Stimulated activated CD4-positive, alpha-beta T cell treated with anti-CD3 and anti-CD28 coated beads, Interleukin-12 subunit alpha, Interleukin-12 subunit beta, amount 100 ng/mL, for 4 hours (primary cell): ENCODE measurements at places on chromosomes 7 and 10.

- no peak for DNase-seq
These were observed 28.0 kb downstream of the VIM start for GRCh38 chr10:17256051-17256450.

DNA sequence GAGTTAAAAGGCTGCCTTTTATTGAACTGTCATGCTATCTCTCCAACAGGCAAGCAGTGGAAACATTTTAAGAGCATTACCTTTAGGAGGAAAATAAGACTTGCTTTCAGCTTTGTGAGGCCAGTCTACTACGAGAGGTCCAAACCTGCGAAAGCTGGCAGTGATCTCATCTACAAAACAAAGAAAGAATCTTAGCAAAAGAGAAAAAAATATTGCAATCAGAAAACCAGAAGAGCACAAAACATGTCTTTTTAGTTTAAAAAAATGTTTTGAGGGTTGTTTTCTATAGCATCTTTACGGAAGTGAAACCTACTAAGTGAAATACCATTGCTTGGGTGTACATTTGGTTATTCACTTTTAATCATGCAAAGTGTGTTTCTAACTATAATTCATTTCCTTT, 147.9 kb downstream of the CPEB3 start:
- no peak for DNase-seq

DNA sequence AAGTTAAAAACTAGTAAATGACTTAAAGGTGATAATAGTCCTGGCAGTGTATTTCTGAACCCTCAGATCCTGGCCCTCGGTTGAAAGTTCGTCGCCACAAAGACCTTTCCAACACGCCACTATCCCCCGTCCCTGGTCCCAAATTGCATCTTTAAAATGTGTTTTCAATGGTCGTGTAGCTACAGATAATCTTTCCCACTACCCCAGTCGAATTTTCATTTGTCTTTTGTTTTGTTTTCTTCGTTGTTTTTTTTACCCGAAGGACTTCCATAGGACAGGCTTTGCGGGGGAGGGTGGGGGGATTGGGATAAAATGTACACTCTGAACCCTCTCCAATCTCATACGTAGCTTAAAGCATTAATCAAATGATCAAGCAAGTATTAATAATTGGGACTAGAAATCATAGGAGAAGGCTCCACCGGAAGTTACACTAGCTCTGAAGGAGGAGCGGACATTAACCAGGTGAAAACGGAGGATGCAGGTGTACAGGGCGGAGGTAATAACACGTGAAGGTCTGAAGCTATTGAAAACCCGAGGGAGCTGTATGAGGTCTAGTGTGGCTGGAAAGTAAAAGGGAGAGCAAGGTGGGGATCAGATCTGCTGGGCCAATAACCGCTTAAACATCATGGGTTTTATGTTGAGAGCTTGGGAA, 32.8 kb upstream of the PHF14 start:
- no peak for DNase-seq

DNA sequence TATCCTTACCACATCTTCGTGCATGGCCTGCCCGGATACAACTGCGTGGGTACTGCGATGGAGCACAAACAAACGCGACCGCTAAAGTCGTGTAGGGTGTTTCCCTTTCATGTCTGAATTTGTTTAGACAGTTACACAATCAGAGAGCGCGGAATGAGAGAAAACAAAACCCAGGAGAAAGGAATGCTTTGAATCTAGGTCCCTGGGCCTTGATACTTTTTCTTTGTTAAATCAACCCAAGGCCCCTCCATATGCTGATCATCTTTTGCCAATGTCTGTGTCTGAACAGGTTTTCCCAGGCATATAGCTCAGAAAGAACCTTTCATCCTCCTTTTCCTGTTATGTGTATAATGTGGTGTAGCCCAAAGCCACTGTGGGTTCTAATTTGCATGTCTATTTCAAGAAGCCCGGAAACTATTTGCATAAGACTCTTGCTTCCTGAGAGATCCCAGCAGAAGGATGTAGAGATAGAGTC, 145.8 kb downstream of the FRMD4A start:
- no peak for DNase-seq

DNA sequence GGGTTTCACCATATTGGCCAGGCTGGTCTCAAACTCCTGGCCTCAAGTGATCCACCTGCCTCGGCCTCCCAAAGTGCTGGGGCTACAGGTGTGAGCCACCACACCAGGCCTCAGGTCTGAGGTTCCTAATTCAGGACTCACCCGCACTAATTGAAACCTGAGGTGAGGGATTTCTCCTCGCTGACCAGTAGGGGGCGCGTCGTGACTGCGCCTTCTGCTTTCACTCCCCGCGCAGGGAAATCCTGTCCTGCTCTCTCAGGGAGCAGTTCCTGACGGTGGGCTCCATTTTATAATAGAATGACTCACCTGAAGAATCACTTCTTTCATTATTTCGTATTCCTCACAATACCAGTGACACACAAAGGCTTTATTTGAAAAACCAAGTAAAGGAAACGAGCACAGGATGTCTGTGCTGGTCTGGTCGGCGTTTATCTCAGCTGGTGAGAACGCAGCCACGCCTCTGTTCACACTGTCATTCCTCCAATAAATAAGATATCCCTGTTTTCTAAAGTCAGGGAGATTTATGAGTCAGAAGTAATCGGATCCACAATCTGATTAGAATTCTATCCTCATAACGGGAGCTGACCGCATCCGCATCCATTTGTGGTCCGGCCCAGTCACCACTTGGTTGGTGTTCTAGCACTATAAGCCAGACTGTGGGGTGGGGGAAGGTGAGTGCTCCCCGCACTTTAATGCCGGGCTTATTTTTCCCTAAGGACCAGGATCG, 35.4 kb downstream of the BAG3 start:
- DNase-seq, result peak; percentile 86

DNA sequence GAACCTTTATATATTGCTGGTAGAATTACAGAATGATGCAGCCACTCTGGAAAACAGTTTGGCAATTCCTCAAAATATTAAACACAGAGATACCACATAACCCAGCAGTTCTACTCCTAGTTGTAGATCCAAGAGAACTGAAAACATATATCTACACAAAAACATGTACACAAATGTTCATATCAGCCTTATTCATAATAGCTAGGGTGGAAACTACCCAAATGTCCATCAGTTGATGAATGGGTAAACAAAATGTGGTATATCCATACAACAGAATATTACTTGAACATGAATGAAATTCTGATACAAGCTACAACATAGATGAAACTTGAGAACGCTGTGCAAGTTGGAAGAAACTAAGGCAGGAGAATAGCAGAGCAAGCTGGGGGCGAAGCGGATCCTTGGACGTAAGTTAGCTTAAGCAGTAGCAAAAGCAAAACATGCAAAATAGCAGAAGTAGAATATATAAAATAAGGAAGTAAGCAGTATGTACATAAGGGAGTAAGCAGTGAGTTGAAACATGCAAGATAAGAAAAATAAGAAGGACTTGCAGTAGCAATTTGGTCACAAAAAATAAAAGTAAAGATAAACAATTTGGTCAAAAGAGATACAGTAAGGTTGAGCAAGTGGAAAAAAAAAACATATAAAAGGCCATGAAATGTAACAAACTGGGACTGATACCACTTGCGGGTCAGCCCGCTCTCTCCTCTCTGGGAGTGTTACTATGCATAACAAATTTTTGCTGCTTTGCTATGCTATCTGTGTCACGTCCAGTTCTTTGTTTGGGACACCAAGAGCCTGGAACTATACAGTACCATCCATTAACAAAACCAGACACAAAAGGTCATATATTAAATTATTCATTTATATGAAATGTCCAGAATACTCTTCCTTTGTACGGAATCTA, 18.0 kb upstream of the HILPDA start:
- no peak for DNase-seq

DNA sequence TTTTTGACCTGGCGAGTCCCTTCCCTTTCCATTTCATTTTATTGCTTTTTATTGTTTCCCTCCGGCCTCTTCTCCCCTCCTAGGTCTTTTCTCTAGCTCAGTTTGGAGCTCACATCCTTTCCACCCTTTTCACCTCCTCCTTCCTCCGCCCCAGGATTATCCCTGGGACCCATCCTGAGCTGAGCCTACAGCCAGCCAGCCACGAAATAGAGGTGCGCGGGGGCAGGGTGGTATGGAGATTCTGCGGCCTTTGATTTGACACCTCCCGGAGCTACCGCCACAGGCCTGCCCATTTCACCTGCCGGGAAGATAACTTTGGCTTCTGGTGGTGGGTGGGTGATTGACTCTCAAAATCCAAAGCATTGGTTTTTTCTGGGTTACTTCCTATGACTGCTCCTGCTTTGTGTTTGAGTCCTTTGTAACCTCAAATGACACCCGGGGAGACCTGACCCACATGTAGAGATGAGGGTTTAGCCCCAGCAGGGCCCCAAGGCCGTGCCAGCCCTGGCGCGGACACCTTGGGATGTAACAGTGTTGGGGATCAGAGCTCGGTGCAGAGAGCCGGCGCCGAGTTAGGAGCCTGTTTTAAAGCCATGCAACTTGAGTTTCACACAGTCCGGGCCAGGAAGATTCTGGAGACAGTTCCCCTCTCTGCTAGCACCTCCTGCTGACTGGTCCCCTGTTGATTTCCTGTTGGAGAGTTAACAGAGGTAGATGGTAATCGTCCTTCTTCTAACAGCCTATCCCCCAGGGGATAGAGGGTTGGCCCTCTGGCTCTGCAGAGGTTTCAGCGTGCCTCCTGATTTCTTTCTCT, 1.5 kb downstream of the DUSP5 start:
- no peak for DNase-seq

- DNase-seq, result no peak
These were observed 53.2 kb upstream of the CAV2 start for GRCh38 chr7:116446212-116446855.

- DNase-seq, result no peak
These were observed 8.5 kb downstream of the CALML5 start for GRCh38 chr10:5490698-5491464.

GRCh38 chr7:44959433-44959951, 19.3 kb downstream of the MYO1G start:
- DNase-seq, result no peak

GRCh38 chr10:95394161-95394880, 103.5 kb upstream of the PDLIM1 start:
- DNase-seq, result no peak

GRCh38 chr7:85773116-85773728, 586.4 kb upstream of the SEMA3D start:
- DNase-seq, result no peak

- no peak for DNase-seq
These were observed 99.1 kb downstream of the GLI3 start for GRCh38 chr7:42137941-42138340.

DNA sequence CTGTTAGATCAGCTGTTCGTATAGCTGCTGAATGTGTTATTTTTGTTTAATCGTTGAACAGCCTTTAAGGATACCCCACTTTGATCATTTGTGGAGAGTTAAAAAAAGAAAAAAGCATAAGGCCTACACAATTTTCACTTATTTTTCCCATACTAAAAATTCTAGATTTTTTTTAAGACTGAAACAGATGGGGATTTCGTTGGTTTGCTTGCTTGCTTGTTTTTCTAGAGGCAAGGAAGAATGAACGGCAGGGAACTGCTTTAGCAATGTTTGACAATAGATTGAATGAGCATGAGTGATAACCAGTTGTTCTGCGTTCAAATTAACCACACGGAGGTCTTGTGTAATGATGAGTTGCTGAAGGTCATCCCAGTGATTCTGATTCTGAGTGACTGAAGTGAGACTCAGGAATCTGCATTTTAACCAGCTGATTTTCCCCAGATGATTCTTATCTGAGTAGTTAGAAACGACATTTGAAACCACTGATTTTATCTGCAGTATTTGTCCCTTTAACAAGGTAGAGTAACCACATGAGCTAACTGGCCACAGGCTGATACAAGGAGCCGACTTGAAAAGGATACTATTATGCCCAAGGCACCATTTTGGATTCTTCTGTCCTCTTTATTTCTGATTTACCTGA, 85.9 kb downstream of the GPR37 start:
- DNase-seq, result no peak

DNA sequence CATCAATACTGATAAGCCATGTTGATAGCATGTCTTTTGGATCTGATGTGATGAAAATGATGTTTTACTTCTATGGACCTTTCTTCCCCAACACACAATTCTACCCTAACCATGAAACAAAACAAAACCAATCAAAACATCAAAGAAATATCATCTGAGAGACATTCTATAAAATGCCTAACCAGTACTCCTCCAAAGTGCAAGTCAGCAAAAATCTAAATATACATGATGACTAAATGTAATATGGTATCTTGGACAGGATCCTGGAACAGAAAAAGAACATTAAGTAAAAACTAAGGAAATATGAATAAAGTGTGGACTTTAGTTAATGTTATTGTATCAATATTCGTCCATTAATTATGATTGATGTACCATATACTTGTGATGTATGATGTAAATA, 625.1 kb downstream of the MAGI2 start:
- no peak for DNase-seq

- DNase-seq, result peak; percentile 5
These were observed 220.3 kb downstream of the PHTF2 start for GRCh38 chr7:78018641-78019446.

DNA sequence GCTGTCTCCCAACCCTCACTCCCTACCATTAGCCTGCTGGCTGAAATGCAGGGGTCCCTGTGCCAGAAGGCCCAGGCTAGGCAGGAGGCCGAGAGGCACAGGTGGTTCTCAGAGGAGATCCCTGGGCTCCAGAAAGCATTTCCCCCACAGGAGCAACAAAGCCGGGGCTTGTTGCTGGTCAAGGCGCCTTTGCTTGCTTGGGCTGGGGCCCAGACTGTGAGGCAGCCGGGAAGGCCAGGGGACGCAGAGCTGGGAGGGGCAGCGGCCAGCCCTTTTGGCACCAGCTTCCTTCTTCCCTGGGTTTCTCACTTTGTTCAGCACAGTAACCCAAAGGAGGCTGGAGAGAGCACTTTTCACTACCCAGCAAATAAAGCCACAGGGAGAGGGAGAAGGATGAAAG, 48.6 kb downstream of the FBXW4 start:
- no peak for DNase-seq

DNA sequence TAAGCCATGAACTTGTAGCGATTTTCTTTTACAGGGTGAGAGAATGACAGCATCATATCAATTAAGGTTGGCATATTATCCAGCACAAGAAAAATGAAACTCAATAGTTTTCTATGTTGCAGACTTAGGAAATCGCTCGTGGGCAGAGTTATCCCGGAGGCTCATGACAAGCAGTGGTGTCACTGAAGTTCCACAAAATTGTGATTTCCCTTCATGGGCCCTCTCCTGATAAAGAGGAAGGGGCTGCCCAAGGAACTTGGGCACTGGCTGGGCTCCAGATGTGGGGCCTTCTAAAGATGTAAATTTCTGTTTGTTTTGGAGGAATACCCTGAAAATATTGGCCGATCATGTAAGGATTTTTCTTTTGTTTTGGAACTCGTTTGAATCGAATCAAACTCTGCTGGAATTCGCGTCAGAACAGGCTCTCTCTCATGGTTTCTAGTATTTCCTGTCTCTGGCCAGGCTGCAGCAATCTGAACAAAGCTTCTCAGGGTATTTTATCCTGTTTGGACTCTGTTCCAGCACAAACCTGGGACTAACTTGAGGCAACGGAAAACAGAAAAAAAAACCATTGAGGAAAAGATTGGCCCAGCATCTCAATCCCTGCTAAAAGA, 340.6 kb upstream of the NRP1 start:
- DNase-seq, result no peak

- DNase-seq, result no peak
These were observed 21.1 kb downstream of the CRPPA start for GRCh38 chr7:16399916-16400892.
